AG08395 (cell line): ENCODE measurements at places on chromosomes 6 and 20.

DNA sequence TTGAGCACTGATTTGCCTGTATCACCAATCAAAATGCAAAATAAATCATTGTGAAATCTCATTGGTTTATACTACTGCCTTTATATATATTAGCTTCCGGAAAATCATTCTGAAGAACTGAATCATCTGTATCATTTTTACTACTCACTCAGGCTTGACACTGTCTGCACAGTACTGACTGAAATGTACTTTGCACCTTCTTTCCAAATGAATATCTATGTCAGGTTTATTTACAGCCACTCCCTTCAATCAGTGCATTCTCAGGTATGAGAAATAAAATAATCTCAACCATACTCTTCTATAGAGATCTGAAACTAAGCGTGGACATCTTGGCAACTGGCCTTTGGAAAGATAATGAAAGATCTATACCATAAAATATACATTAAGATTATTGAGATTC, 2.7 kb downstream of the KHDRBS2 start:
- DNase-seq, result no peak

DNA sequence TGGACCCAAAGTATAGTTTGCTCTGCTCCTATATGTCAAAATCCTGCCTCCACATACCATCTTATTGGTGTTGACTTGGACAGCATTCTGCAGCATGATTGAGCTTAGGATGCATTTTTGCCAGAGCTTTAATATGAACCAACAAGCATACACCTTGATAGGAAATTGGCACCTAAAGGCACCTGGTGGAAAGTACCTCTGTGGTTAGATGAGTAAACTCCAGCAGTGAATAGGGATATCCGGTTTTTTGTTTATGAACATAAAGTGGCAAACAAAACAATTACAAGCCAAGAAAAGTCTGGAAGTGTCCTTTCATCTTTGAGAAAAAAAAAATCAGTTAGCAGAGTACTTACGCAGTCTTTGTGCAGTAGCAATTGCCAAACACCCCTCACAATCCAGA, 6.2 kb upstream of the CYP24A1 start:
- no peak for DNase-seq

GRCh38 chr6:33205191-33206026, 954 bp downstream of the HSD17B8 start:
- no peak for DNase-seq

DNA sequence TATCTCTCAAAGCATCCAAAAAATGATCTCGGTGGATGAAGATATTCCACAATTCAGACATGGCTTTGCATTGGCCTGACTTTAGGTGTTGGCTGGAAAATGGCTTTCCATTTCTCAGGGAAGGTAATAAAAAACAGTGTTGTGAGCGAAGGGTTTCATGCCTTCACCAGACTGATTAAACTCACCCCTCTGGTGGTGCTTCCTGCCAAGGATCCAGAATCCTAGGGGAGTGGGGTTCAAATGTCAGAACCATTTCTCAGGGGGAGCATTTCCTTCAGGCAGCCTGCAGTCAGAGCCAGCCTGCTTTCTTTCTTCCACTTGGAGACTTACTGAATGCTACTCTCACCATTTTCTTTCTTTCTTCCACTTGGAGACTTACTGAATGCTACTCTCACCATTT, 45.7 kb upstream of the SMIM28 start:
- no peak for DNase-seq

- no peak for DNase-seq
Observed at GRCh38 chr6:105609375-105609991, 206.6 kb upstream of the PREP start.

DNA sequence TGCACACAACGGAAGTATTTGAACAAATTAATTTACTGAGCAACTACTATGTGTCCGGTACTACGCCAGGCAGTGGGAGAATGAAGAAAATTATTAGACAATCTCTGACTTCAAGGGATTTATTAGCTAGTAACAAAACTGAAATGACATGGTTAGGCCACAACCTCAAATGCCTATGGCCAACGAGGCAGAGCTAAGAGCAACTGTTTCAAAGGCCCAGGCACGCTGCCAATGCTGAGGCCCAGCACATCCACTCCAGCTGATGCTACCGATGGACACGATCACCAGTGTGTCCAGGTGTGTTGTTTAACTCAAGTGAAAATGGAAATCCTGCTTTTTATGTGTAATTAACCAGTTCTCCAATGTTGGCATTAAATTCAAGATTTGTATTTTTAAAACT, 420.9 kb downstream of the PRKN start:
- no peak for DNase-seq

GRCh38 chr20:54355631-54356280, 119.6 kb upstream of the DOK5 start:
- DNase-seq, result no peak

GRCh38 chr6:140062043-140063020, 687.9 kb upstream of the CITED2 start:
- peak; percentile 83 for DNase-seq

DNA sequence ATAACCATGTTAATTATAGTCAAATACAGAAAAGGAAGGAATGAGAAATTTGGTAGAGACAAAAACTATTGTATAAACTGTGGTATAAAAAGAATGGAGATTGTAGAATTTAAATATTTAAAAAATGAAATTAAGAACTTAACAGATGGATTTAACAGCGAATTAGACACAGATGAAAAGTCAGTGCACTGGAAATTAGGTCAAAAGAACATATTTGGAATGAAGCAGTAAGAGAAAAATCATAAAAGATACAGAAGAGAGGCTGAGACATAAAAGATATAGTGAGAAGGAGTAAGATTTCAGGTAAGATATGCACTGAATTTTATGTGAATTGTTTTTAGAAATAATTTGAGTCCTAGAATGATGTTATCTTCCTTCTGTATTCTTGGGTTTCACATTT, 14.0 kb downstream of the TSPYL4 start:
- no peak for DNase-seq

GRCh38 chr6:150617062-150617461, 17.4 kb downstream of the PLEKHG1 start:
- no peak for DNase-seq

DNA sequence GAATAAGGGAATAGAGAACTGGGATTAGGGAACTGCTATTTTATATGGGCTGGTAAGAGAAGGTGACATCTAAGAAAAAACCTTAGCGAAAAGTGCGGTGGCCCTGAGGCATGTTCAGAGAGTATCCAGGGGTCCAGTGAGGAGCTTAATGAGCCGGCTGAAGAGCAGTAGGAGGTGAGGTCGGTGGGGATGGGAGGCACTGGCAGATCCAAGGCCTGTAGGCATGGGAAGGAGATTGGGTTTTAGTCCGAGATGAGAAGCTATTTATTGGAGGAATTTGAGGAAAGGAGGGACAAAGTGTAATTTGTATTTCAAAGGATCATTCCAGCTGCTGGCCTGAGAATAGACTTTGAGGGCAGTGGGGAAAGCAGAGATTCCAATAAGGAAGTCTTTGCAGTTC, 123.8 kb downstream of the QKI start:
- no peak for DNase-seq

- peak; percentile 3 for DNase-seq
Observed at GRCh38 chr6:20751293-20751935, 217.2 kb downstream of the CDKAL1 start.

- no peak for DNase-seq
Observed at GRCh38 chr6:118895261-118895560, 1.3 kb downstream of the ASF1A start.

DNA sequence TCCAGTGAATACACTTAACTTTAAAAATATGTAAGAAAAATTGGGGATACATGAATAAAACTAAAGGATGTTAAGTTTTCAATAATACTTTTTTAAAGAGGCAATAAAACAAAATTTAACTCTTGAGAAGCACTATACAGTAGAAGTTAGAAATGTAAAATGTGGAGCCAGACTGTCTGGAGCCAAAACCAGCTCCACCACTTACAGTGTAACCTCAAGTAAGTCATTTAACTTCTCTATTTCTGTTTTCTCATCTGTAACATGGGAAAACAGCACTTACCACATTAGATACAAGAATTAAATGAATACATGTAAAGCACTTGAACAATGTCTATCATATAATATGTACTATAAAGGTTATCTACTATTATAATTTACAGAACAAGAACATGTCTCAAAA, 6.7 kb downstream of the ATG5 start:
- DNase-seq, result no peak

- DNase-seq, result no peak
Observed at GRCh38 chr20:10714236-10714975, 40.6 kb upstream of the JAG1 start.

GRCh38 chr6:155227046-155227445, 36.8 kb upstream of the CLDN20 start:
- no peak for DNase-seq

DNA sequence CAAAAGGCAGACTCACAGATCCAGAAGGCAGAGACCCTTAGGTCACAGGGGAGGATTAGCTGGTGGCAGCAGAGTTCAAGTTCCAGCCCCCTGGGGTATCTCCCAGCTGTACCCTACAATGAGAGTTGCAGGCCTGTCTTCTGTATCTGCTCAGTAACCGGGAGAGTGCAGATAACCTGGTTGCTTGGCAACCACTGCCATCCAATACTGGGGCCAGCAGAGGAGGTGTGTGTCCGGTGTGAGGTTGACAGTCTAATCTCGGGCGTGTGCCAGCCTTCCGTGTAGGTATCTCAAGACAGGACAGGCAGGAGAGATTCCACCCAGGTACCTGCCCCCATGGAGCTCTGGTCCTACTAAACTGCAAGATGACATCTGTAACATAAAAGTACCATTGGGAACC, 56.6 kb upstream of the TBC1D7 start:
- no peak for DNase-seq

- no peak for DNase-seq
Observed at GRCh38 chr20:33964441-33964840, 29.3 kb upstream of the RALY start.

DNA sequence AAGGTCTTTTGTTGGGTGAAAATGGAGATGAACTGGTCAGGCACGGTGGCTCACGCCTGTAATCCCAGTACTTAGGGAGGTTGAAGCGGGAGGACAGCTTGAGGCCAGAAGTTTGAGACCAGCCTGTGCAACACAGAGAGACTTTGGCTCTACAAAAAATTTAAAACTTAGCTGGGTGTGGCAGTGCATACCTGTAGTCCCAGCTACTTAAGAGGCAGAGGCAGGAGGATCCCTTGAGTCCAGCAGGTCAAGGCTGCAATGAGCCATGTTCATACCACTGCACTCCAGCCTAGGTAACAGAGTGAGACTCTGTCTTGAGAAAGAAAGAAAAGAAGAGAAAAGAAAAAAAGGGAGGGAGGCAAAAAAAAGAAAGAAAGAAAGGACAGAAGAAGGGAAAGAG, 90.9 kb upstream of the NFATC2 start:
- no peak for DNase-seq

GRCh38 chr6:152399399-152399798, 237.8 kb downstream of the SYNE1 start:
- peak; percentile 40 for DNase-seq

DNA sequence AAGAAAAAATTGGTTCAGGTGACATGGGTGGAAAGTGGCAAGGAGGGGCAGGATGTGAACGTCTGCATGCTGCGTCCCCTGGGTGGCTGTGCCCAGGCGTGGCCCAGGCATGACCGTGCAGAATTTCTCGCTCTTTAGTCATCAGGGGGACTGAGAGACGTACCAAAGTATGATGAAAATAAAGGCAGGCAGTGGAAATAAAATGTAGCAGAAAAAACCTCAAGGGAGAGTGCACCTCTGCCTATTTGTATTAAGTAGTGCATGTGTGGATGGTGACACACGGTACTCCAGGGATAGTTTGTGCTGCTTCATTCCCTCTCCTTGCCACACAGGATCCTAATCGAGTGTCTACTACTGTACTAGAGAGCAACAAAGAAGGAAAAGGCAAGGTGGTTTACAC, 81.1 kb downstream of the ATP9A start:
- peak; percentile 14 for DNase-seq

DNA sequence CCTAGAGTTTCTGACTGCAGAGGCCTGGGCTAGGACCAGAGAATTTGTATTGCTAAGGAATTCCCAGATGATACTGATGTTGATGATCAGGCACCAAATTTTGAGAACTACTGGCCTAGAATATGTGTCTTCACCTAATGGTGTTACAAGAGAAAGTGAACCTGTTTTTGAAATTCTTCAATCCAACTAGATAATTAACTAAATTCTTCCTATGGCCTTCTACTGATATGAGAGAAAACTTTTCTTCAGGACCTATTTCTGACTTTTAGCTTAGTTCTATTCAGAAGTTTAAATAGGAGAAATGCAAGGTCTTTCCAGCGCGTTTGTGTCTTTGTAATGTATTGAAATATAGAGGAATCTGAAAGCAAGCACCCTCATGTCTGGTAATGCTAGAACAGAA, 7.3 kb downstream of the NKAIN2 start:
- DNase-seq, result no peak

- no peak for DNase-seq
Observed at GRCh38 chr6:118905851-118906250, 11.9 kb downstream of the ASF1A start.
